ENCODE measurements at places on chromosomes 1 and 21. TPM values are rescaled to one million over a fixed set of nuclear protein-coding genes. Genes with fewer than 3 reads are reported as not detected.

KRTAP11-1 gene
- polyA plus RNA-seq: not detected

TMEM82 gene
- not detected for polyA plus RNA-seq

CFHR5 gene
- polyA plus RNA-seq: not detected

HES3 gene
- not detected for polyA plus RNA-seq

HSF2BP gene
- polyA plus RNA-seq: 1.1 TPM

FBXO42 gene
- polyA plus RNA-seq: 8.6 TPM

CELA2A gene
- polyA plus RNA-seq: not detected

CD1D gene
- not detected for polyA plus RNA-seq

DNA sequence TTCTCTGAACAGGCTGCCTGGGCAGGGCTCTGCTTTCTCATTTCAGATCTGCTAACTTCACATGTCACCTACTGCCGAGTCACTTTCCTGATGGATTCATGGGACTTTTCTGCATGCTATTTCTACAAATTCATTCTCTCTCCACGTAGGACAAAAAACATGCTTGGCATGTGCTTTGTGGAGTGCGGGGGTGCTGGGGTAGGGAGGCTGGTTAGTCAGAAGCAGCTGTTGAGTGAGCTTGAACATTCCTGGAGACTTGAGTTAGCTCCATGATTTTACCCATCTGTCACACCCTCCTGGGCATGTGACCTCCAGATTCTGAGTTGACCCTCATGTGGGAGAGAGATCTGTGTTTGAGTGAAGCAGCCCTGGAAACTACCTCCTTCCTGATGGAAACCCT, 71.4 kb downstream of the UCK2 start:
- peak overlapping the region; percentile 80 for H3K27ac ChIP-seq
- H3K27me3 ChIP-seq: no peaks in the 10 kb centered on the region
- peaks cover 51% of the 10 kb centered on the region for H3K4me1 ChIP-seq
- H3K4me3 ChIP-seq: no peak overlapping the region

DNA sequence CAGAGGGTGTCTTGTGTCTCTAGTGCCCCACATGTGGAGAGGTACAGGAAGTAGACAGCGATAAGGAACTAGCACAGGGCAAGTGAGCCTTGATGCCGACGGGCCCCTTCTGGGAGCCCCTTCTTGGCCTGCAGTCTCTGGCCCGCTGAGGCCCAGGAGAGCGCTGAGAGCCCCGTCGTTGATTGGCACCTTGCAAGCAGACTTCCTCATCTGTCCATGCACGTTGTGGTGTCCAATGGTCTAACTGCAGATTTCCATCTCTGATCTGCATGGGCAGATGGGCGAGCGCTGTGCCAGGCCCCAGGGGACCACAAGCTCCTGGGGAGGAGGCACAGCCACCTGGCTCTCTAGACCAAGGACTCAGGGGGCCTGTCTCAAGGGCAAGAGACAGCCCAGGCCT, 32.4 kb downstream of the PLEKHA6 start:
- H3K36me3 ChIP-seq: no peaks in the 10 kb centered on the region
- DNase-seq: peak; percentile 46
- no peak overlapping the region for H3K4me3 ChIP-seq
- H3K27me3 ChIP-seq: peaks cover 9% of the 10 kb centered on the region
- H3K27ac ChIP-seq: no peak overlapping the region

- no peak overlapping the region for H3K27ac ChIP-seq
- H3K27me3 ChIP-seq: peaks cover 14% of the 10 kb centered on the region
- H3K36me3 ChIP-seq: no peaks in the 10 kb centered on the region
- H3K4me1 ChIP-seq: no peaks in the 10 kb centered on the region
- no peak for DNase-seq
Observed at GRCh38 chr1:212656730-212657129, 42.9 kb downstream of the BATF3 start.

DNA sequence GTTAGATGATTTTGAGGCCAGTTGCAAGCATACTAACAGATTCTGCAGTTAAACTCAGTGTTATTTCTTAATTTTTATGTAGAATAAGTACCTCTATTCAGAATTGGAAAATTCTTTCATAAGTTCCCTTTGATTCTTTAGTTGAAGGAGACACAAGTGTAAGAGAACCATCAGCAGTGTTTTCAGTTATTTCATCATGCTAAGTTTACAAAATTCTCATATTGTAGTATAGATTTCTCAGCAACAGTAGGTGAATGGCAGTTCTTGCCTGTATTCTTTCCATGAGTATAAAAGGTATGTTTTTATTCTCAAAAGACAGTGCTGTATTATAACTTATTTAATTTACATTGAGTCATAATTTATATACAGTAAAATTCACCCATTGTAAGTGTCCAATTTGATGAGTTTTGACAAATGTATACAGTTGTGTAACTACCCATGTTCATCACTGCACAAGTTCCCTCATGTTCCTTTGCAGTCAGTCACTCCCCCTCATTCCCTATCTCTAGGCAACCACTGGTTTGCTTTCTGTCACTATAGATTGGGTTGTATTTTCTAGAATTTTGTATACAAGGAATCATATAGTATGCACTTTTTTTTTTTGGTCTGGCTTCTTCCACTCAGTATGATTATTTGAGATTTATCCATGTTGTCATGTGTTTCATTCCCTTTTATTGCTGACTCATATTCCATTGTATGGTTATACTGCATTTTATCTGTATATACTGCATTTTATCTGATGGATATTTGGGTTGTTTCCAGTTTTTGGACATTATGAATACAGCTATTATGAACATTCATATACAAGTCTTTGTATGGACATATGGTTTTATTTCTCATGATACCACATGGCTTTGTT, 3.9 kb downstream of the RPS6KC1 start:
- H3K27me3 ChIP-seq: no peaks in the 10 kb centered on the region
- peaks cover 6% of the 10 kb centered on the region for H3K4me1 ChIP-seq
- no peak overlapping the region for H3K4me3 ChIP-seq

DNA sequence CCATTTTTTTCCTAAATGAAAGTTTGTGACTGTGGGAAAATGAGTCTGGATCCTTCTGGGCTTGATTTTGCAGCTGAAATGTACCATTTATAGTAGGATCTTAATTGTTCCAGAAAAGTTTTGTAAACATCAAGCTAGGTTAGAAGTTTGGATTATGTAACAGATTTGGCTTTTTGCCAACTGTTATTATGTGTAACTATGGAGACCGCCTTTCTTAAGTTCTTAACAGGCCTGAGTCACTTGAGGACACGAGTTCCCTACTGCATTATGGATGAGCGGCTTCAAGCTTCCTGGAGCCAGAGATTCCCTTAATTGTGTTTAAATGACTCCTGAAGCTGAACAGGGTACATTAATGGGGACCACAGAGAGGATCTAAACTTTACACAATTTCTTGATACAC, 22.2 kb downstream of the SLC25A33 start:
- no peaks in the 10 kb centered on the region for H3K4me1 ChIP-seq
- H3K27me3 ChIP-seq: no peaks in the 10 kb centered on the region
- peaks cover 1% of the 10 kb centered on the region for H3K36me3 ChIP-seq
- H3K27ac ChIP-seq: peak overlapping the region; percentile 47

- H3K4me3 ChIP-seq: no peak overlapping the region
- H3K27me3 ChIP-seq: no peaks in the 10 kb centered on the region
- no peaks in the 10 kb centered on the region for H3K36me3 ChIP-seq
- peaks cover 60% of the 10 kb centered on the region for H3K4me1 ChIP-seq
- DNase-seq: no peak
Observed at GRCh38 chr1:2482588-2482987, 6.5 kb downstream of the PLCH2 start.

DNA sequence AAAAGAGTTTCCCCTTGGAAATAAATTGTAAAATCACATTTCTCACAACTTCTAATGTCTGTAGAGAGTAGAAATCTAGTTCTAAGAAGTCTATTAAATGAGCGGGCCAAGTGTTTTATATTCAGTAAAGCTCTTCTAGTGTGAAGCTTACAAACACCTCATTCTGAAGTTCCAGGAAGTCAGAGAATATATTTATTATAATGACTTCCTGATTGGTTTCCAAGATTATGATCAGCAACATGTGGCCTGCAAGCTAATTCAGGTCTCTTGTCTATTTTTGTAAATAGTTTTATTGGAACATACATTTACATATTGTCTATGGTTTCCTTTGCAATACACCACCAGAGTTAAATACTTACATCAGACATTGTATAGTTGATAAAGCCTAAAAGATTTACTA, 603.9 kb downstream of the AMY1C start:
- no peak overlapping the region for H3K4me3 ChIP-seq
- H3K27me3 ChIP-seq: no peaks in the 10 kb centered on the region
- H3K36me3 ChIP-seq: no peaks in the 10 kb centered on the region
- H3K4me1 ChIP-seq: no peaks in the 10 kb centered on the region
- no peak for DNase-seq

- H3K27ac ChIP-seq: no peak overlapping the region
- no peaks in the 10 kb centered on the region for H3K27me3 ChIP-seq
- no peaks in the 10 kb centered on the region for H3K36me3 ChIP-seq
Observed at GRCh38 chr1:202663131-202663530, 47.1 kb downstream of the SYT2 start.

- no peaks in the 10 kb centered on the region for H3K4me1 ChIP-seq
- H3K27me3 ChIP-seq: no peaks in the 10 kb centered on the region
- H3K27ac ChIP-seq: no peak overlapping the region
- H3K4me3 ChIP-seq: no peak overlapping the region
- no peak for DNase-seq
Observed at GRCh38 chr1:86950712-86951419, 36.4 kb downstream of the HS2ST1 start.

DNA sequence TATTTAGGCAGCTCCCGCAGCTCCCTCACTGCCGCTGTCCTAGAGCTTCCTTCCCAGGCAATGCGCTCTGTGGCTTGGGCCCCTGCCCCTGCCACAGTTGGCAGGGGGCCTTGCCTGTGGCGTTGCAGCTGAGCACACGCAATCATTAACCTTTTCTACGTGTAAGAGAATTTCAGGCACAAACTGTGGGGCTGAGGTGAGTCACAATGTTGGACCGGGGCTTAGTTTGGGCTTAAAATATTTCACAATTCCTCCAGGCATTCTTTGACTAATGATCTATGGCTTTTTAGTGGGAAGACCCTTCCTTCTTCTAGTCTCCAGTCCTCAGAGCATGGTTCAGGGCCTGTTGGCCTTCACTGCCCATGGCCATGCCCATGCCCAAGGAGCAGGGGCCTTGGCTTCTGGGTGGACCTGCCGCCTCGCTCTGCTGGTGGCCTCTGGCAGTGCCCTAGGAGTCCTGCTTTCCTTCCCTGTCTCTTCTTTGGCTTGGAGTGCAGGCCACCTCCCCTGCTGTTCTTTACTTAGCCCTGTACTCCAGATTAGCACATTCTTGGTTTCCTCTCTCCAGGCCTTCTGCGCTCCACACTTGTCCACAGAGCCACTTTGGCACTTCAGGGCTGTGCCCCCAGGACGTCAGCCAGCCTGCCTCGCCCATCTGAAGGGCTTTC, 39.2 kb downstream of the MAPKAPK2 start:
- no peak overlapping the region for H3K4me3 ChIP-seq
- H3K27ac ChIP-seq: no peak overlapping the region

DNA sequence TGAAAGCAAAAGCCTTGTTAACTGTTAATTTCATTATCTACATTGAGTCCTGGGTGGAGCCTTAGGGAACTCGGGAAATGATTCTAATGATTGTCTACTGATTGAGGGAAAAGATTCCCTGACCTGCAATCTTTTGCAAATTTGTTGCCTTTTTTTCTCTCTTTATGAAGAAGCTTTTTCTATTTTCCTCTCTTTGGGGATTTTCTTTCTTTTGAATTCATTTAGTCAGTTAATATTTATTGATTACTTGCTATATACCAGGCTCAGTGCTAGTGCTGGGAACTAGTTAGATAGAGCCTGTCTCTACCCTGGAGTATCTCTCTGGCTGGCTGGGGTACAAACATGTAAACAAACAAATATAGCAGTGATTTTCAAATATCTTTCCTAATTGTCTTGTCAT, 71.2 kb upstream of the CACYBP start:
- no peak overlapping the region for H3K27ac ChIP-seq
- no peak overlapping the region for H3K4me3 ChIP-seq
- no peaks in the 10 kb centered on the region for H3K27me3 ChIP-seq
- no peaks in the 10 kb centered on the region for H3K4me1 ChIP-seq
- no peak for DNase-seq
- no peaks in the 10 kb centered on the region for H3K36me3 ChIP-seq

DNA sequence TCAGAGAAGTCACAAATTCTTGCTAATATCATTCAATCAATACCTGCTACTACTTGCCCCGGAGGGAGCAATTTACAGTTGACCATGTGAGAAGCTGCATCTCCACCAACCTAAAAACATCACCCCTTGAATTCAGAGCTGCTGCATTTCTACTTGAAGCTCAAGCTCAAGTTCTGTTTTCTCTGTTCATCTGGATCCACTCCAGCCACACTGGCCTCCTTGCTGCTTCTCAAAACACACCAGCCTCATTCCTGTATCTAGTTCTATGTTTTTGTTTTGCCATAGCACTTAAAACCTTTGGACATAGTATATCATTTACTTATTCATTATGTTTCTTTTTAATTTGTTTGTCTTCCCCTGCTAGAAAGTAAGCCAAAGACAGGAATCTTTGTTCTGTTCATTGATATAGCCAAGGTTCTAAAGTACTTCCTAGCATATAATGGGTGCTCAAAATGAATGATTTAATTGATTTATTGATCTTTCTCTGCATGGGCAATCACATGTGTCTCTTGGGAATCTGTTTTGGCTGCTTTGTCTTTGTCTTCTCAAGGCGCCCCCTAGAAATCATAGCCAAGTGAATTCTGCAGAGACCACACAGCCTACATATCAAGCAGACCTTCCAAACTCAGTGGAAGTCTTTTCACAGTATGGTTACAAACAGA, 23.6 kb downstream of the SYF2 start:
- DNase-seq: no peak
- no peak overlapping the region for H3K27ac ChIP-seq
- H3K27me3 ChIP-seq: peaks cover 4% of the 10 kb centered on the region
- H3K4me3 ChIP-seq: no peak overlapping the region
- H3K36me3 ChIP-seq: no peaks in the 10 kb centered on the region
- H3K4me1 ChIP-seq: no peaks in the 10 kb centered on the region

- H3K36me3 ChIP-seq: no peaks in the 10 kb centered on the region
- no peak for DNase-seq
Observed at GRCh38 chr1:24266398-24266941, 52.7 kb upstream of the GRHL3 start.

DNA sequence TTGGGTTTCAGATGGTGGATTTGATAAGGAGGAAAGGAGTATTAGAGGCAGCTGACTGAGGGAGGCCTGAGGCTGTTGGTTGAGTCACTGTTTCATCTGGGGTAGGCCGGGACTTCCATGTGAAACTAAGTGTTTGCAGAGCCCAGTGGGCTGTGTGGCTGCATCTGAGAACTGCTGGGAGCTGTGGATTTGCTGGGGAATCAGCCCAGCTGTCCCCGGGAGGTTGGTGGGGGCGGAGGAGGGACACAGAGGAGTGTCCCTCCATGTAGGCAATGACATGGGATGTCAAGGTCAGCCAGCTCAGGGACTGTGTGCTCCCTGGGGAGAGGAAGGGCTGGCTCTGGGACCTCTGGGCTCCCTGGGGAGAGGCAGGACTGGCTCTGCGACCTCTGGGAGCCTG, 36.4 kb downstream of the SLC2A7 start:
- H3K27ac ChIP-seq: no peak overlapping the region
- H3K4me3 ChIP-seq: no peak overlapping the region
- H3K36me3 ChIP-seq: no peaks in the 10 kb centered on the region
- no peaks in the 10 kb centered on the region for H3K4me1 ChIP-seq
- no peak for DNase-seq
- no peaks in the 10 kb centered on the region for H3K27me3 ChIP-seq

DNA sequence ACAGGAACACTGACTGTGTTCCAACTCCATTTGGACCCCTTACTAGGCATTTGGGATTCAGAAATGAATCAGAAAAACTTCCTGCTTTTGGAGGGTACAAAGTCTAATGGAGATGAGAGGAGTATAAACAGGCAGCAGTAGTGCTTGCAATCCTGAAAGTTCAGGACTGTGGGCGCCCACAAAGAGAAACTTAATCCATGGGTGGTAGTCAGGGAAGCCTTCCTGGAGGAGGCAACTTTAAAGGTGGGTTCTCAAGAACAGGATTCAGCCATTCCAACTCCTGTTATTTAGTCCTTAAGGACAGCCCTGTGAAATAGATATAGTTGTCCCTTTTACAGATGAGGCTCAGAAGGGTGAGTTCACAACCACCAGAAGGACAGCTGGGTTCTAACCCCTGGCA, 2.0 kb upstream of the LDLRAP1 start:
- no peak overlapping the region for H3K4me3 ChIP-seq
- peak overlapping the region; percentile 39 for H3K27ac ChIP-seq
- H3K27me3 ChIP-seq: no peaks in the 10 kb centered on the region
